AG08396 (cell line): ENCODE measurements at places on chromosomes 4 and X.

DNA sequence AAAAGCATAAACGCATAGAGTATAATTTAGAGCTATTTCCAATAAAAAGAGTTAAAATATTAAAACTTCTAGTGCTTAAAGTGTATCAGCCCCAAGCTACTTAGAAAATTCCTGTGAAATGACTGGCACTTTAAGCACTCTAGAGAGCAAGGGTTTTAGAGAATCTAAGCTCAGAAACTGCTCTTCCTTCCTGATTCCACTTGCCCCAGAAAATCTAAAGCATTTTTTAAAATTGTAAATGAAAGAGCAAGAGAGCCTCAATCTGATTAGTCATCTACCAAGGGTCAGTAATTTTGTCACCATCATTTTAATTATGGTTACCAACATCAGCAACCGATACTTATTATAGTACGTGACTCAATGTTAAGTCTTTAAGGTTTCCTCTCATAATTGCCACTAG, 25.0 kb downstream of the CTPS2 start:
- DNase-seq = no peak

DNA sequence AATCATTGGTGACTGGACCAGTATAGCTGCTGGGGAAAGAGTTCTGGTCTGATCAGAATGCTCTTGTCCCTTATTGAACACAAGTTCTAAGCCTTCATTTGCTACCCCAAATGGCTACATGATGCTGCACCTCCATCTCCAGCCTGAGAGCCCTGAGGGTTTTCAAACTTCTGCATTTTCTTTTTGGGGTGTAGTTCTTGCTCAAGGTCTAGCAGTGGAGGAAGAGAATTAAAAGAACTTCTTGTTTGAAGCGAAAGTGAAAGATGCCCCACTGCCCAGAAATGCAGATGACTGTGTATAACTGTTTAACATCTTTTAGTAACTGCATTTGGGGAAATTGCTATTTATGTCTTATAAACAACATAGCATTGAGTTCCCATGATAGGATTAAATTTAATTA, 38.5 kb downstream of the LAMTOR3 start:
- DNase-seq = no peak

DNA sequence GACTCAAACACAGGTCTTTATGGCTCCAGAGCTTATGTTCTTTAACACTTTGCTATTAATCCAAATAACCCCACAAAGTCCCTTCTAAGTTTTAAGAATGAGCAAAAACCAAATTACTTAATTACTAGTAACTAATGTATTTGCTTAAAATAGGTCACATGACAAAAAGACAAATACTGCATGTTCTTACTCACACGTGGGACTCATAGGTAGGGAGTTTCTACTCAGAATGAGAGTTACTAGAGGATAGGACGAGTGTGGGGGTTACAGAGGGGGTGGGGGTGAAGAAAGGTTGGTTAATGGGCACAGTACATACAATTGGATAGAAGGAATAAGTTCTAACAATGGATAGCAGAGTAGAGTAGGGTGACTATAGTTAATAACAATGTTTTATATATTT, 5.8 kb downstream of the RPS6KA3 start:
- DNase-seq = no peak

DNA sequence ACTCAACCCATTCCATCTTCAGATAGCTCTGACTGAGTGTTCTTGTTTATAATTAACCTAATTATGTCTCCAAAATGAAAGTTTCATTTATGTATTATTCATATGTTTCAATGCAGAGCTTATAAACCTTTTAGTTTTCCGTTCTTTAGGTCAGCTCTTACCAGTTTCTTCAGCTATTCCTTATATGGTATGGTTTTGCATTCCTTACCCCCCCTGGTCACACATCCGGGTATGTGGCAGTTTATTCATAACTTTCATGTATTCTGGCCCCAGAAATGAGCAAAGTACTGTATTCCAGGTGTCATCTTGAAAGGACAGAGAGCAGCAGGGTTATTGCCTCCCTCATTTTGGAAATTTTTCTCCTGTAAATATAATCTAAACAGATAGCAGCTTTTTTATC, 16.8 kb upstream of the IGSF1 start:
- no peak for DNase-seq

- no peak for DNase-seq
Observed at GRCh38 chr4:62344915-62345314, 1144.8 kb downstream of the ADGRL3 start.

DNA sequence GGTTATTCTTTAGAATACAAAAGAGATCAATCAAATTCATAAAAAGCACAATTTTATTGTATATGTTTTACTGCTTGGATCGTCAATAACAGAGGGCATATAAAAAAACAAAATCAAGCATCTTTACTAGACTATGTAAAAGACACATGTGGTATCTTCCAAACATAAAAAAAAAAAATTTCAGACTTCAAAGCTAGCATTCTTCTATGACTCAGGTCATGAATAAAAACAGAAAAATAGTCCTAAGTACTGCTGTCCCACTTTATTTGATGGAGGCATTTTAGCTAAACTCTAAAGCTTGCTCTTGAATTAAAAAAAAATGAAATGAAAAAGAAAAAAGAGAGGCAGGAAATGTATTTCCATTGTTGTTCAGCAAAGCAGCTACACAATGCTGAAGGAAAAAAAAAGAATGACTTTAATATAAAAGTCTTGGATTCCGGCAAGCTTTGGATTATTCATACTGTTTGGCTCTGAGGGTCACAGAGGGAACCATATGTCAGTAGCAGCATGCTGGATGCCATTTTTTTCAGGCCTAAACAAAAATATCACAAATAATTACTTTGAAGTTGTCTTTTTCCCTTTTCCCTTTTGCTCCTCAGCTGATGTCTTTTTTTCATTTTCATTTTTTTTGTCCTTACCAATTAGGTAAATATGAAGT, 249.1 kb upstream of the DIAPH2 start:
- no peak for DNase-seq

- DNase-seq = no peak
Observed at GRCh38 chrX:139724626-139725025, 16.7 kb upstream of the MCF2 start.

DNA sequence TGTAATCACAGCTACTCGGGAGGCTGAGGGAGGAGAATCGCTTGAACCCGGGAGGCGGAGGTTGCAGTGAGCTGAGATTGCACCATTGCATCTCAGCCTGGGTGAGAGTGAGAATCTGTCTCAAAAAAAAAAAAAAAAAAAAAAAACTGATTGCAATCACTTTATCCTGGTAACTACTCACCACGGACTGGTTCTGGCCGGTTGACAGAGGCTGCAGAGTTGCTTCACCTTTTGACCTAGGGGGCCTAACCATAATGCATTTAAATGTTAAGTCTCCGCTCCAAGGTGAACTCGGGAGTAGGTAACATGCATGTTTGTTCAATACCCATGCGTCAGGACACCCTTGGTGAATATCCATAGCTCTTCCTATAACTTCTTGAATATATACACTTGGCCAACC, 1.8 kb downstream of the PPP2R3B start:
- DNase-seq = no peak

DNA sequence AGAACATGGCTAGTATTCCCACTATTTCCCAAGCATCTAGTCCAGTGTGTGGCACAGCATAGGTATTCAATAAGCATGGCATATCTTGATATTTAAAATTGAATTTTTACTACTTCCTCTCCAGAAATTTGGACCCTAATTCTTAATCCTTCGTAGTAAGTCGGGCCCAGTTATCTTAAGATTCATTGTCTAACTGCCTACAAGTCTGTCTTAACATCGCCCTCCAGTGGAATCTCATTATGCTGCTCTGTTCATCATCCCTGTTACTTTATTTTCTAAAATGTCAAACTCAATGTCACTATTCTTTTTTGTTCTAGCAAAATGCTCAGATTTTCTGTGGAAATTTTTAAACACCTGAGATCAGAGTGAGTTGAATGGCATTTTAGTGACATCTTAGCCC, 606.2 kb downstream of the KLHL13 start:
- DNase-seq = no peak

GRCh38 chr4:107148904-107149303, 112.8 kb upstream of the DKK2 start:
- DNase-seq = no peak

GRCh38 chr4:176413171-176413570, 93.4 kb downstream of the SPCS3 start:
- no peak for DNase-seq

DNA sequence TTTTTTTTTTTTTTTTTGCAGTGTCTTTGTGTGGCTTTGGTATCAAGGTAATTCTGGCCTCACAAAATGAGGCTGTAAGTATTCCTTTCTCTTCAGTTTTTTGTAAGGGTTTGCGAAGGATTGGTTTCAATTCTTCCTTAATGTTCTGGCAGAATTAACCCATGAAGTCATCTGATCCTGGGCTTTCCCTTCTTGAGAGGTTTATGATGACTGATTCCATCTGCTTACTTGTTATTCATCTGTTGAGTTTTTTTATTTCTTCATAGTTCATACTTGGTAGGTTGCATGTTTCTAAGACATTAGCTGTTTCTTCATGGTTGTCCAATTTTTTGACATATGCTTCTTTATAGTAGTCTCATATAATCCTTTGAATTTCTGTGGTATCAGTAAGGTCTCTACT, 181.4 kb upstream of the PDE5A start:
- DNase-seq = no peak

DNA sequence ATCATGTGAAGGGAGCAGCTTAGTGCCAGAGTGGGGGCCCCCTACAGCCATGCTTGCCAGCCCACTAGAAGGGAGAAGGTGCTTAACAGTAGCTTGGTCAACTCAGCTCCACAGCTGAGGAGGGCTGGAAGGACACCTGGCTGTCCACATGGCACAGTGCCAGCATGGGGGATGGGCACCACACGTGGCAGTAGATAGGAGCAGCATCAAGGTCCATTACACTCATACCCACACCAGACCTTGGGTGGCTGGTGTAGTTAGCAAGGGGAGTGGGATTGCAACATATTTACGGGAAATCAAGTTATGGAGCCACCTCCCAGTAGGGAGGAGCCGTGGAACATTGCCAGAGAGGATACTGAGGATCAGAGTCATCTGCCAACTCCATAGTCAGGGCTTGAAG, 37.9 kb upstream of the SLC4A4 start:
- no peak for DNase-seq

DNA sequence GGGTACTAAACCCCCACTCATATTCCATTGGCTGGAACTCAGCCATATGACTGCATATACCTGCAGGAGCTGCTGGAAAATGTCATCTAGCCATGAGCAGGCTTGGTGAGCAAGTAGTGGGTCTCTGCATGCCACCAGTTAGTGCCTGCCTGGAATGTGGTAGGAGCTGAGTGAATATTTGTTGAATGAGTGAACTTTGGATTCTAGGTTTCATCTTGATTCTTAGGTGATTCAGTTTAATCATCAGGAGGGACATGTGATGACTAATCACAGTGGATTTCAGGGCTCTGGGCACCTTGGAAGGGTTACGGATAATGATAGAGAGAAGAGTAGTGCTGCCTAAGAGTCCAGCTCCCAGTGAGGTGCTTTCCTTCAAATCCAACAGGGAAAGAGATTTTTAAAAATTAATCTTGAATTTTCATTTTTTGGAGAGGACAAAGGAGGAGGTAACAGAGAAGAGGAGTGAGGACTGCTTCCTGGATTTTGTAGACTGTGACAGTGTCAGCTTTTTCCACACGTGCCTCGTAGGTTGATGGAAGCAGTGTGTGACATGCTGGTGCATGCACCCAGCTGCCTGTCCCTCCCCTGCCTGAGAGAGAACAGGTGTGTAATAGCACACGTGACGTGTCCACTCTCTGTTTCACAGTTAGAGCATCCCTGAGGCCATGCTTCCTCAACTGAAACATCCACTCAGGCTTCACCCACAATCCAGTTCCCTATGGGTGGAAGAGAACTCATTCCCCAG, 30.4 kb downstream of the NHS start:
- DNase-seq = peak; percentile 18

GRCh38 chrX:128676651-128677050, 624.4 kb upstream of the ACTRT1 start:
- no peak for DNase-seq

DNA sequence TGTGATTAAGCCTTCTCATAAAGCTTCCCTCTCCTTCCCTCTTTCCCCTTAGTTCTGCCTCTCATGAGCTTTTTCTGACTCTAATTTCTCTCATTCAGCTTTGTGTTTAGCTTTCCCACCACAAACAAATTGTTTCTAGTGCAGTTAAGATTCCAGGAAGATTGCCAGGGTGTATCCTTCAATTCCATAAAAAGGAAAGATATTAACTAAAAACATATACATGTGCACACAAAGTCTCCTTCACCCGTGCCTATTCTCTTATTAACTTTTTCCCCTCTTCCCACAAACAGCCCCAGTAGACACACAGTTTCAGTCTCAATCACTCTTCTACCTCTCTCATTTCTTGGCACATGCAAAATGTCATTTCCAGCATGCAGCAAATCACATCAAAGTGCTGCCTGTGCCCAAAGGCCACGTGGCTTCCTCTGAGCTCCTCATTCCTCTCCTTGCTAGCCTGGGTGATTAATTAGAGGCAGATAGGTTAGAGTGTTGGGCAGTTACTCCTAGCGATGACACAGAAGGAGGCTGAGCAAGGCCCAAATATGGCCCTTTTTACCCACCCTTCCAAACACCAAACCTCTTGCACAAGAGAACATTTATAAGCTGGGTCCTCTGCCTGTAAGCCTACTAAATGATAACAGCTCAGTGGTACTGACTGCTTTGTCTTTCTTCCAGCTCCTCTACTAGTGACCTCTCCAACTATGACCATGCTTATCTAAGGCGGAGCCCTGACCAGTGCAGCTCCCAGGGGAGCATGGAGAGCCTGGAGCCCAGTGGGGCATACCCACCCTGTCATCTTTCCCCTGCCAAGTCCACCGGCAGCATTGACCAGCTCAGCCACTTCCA, 159.6 kb downstream of the SOWAHB start:
- peak; percentile 89 for DNase-seq

DNA sequence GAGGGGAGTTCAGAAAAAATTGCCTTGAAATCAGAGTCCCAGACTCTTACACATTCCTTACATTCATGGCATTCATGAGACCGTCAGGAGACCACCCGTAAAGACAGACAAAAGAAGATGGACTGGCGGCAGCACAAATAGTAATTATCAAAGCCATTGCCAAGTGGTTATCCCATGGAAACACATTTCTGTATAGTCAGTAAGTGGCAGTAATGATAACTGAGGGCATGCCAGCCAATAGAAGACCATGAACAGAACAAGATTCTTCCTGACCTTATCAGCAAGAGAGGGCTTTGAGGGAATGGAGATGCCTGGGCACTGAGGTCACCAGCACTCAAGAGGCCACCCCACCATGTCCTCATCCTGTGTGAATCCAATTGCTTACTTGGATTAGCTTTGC, 121.7 kb upstream of the HCCS start:
- no peak for DNase-seq
